Thymus (tissue), 14 donors: ENCODE measurements at places on chromosomes 3 and 15.

- DNase-seq = no peak
These were observed 33.2 kb upstream of the ZDHHC23 start for GRCh38 chr3:113914646-113915045.

DNA sequence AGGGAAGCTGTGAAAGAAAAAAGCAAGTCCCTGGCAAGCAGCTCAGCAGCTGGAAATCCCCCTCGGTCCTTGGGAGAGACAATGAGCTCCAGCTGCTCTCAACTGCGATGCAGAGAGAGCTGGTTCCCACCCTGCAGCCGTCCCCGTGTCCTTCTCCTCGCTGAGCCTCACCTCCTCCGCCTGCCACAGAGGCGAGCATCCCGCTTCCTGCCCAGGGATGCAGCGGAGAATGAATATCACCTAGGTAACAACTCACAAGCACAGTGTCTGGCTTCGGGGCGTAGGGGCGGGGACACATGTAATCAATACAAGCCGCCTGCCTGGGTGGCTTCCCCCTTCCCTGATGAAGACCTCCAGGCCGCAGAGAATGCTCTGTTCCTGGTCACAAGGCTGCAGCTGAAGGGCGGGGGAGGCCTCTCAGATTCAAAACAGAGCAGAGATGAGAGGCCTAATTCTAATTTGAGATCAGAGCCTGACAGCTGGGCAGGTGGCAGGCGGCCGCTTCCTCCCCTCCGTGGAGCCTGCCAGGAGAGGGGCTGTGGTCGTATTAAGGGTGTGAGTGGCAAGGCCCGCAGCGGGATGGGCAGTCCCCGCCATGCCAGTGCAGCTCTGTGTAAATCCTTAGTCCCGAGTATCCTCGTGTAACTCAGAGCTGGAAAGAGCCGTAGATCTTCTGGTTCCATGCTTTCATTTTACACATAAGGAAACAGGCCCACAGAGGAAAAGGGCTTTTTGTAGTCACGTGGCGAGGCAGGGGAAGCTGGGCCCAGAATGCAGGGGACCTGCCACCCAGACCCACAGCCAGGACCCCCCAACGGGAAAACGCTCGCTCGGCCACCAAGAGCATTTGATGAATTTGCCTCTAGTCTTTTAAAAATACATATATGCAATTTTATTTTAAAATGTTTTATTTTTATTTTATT lies 24.3 kb downstream of the ZDHHC19 start:
- DNase-seq = peak; percentile 35

DNA sequence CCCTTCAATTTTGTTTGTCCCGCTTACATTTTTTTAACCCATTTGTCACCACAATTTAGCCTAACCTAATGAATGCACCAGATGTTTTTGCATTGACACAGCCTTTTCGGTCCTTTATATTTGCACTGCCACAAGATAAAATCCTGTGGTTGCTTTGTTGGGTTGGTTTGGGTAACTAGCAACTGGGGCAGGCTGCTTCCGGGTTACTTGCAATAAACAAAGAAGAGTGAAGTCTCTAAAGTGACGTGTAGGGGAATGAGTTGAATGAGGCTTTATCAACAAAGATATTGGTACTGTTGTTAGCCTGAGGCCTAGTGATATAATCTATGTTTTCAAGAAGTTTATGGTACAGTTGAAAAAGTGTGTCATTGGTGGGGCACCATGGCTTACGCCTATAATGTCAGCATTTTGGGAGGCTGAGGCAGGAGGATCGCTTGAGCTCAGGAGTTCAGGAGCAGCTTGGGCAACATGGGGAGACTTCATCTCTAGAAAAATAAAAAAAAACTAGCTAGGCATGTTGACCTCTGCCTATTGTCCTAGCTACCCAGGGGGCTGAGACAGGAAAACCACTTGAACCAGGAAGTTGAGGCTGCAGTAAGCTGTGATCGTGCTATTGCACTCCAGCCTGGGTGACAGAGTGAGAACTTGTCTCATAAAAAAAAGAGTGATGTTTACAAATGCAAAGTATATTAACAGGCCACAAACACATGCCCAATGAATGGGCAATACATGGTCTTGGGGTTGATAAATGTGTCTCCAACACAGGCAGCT lies 121.8 kb downstream of the OXSM start:
- peak; percentile 70 for DNase-seq

- DNase-seq = no peak
These were observed 43.5 kb downstream of the ARRDC4 start for GRCh38 chr15:98003996-98004395.

DNA sequence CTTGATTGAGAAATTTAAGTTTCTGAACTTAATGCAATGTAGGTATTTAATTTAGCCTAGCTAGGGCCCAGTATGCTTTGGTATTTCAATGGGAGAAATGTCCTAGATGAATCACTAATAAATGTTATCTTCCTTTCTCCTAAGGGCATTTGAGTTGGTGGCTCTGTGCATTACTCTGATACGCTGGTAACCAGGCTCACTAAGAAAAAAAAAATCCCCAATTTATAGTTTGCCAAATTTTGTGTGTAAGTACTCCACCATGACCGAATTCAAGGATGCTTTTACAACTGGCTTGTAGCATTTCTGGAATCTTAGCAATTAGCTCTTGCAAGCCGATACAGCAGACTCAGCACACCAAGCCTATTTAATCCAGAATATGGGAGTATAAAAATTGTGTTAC lies 94.6 kb upstream of the LPP start:
- DNase-seq = no peak

DNA sequence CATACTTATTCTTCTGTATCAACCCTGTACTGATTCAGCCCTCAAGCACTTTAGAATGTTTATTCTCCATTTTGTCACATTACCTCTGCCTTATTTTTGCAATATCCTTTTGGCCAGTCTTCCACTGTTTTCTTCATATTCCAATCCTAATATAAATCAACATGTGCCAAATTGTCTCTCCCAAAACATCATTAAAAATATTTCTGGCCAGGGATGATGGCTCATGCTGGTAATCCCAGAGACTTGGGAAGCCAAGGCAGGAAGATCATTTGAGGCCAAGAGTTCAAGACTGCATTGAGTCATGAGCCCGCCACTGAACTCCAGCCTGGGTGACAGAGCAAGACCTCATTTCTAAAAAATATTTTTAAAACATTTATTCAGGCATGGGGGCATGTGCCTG lies 641.4 kb upstream of the CBLB start:
- DNase-seq = no peak

DNA sequence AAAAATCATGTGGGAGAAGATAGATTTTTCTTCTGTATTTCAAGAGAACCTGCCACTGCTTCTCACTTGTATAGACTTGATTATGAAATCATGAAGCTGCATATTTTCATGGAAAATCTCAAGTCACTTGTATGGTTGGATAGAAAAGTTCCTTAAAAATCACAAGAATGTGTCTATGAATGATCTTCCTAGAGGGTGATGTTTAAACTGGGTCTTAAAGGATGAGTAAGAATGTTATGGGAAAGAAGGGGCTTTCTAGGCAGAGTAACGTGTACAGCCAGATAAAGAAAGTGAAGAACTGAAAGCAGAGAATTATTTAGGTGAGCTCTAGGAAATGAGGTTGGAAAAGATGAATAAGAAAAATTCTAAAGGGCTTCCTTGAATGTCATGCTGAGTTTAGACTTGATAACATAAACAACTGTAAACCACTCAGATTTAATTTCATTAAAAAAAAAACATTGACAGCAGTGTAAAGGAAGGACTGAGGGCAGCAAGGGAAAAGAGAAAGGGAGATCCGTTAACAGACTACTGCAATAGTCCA lies 5.0 kb downstream of the CD47 start:
- DNase-seq = no peak

GRCh38 chr3:137304313-137305056 lies 346.7 kb downstream of the IL20RB start:
- DNase-seq = no peak

DNA sequence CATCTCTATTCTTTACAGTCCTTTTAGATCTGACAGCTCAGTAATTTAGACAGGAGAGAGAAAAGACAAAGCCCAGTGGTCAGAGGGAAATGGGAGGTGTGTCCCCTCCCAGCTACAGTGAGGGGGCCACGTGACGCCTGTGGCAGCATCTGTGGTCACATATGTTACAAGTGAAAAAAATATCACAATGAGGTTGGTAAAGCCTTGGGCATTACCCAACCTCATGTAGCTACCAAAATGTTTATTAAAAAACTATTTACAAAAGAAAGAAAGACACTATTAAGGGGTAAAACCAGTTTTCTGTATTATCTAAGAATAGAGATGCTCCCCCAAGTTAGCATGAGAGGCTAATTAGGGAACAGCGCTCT lies 42.9 kb upstream of the PLCL2 start:
- DNase-seq = no peak

DNA sequence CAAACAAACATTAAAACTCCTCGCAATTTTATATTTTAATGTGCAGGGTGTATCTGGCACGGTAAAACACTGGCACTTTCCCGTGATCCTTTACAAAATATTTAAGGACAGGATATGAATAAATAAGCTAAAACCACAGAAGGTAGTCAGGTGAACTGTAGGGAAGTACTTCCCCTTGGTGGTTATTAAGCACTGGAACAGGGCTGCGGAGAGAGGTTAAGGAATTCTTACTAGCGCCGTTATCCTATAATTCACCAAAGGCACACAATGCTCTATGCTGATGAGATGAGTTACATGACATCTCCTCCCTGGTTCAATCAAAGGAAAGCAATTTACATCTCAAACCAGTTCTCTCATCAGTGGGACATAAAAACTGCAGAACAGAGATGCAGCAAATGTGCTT lies 289.8 kb downstream of the ZBTB20 start:
- no peak for DNase-seq

DNA sequence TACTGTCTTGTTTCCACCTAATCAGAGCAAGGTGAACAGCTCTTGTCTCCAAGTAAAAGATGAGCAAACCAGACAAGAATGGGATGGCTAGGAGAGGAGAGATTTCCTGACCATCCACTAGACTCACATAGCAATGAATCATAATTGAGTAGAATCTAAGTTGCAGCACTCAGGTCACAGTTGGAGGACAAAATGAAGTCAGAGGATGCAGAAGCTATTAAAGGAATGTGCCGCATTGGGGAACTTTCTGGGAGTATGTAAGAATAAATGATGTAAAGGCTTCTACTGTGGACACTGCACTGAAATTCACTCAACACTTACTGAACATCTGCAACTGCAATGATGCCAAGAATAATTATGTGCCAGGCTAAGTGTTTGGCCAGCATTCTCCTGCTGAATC lies 217.4 kb upstream of the WNT5A start:
- no peak for DNase-seq

DNA sequence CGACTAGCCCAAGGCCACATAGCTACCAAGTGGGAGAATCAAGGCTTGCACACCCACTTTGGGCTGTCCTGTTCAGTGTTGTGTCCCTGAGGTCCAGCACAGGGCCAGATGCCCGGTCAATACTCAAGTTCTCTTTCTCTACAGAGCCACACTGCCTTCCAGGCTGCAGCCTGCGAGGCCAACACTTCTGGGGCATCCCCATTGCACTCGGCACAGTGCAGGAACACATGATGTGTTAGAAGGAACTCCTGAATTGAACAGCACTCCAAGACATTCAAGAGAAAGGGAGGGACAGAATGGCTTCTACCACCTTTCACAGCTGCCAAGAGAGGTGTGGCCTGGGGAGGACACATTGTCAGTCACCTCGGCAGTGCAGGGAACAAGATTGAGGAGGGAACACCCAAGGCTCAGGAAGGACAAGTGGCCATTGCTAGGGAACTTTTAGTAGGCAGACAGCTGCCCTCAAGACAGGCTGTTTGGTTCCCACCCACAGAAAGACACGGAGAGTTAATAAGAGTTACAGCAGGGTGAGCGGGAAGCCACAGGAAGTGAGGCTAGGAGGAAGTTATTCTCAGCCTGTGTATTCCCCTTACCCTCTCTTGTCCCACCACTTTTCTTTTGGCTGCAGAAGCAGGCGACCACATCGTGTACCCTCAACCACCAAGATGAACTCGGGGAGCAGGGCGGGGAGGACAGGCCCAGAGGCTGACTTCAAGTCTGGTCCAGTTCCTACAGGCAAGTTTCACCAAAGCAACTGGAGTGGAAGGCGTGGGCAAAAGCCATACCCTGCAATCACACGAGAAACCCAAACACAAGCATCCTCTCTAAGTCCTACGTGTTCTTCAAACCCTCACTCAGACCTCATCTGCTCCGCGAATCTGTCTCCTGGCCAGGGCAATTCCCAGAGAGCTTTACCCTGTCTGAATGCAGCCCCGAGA lies 69.4 kb downstream of the SRGAP3 start:
- no peak for DNase-seq

DNA sequence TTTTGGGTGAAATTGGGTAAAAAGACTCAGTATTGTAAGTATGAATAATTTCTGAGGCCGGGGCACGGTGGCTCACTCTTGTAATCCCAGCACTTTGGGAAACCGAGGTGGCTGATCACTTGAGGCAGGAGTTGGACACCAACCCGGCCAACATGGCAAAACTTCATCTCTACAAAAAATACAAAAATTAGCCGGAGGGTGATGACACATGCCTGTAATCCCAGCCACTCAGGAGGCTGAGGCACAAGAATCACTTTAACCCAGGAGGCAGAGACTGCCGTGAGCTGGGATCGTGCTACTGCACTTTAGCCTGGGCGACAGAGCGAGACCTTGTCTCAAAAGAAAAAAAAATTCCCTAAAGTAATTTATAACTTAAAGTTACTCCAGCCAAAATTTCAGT lies 162.2 kb downstream of the APBA2 start:
- no peak for DNase-seq

- no peak for DNase-seq
These were observed 113.3 kb downstream of the RYR3 start for GRCh38 chr15:33424025-33424424.

DNA sequence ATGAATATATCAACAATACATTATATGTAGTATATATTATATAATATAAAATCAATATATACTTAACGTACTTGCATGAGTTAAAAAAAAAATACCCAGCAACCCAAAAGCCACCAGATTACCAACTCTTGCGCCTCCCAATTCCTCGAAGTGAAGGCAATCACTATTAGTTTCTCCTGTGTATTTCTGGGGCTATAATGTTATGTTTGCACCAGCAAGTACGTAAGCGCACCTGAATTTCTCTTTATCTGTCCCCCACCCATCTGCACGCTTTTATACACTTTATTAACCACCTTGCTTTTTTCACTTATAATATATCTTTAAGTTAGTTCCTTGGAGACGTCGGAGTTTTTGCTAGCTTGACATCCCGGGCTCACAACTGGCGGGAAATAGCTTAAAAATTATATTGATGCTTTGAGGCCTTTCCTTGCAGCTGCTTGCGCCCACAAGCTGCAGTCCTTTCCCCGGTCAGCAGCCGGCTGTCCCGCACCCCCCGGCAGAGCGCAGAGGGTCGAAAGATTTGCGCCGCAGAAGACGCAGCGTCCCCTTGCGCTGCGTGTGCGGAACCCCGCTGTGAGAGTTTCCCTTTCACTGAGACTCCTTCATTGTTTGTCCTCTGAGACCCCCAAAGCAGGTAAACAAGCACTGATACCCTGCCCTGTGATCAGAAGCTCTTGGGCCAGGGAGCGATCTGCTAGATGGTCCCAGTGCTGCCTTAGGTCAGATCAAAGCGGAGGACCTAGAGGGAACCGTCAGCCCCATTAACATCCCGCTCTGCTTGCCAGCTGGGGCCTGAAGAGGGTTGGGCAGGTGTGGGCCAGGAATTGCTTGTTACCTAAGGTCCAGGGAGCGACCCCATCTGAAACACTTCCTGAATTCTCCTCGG lies 8.9 kb upstream of the EOMES start:
- no peak for DNase-seq

GRCh38 chr3:196517162-196517800 lies 2.1 kb upstream of the SMCO1 start:
- DNase-seq = no peak

GRCh38 chr3:25679166-25679565 lies 14.5 kb upstream of the TOP2B start:
- no peak for DNase-seq

GRCh38 chr3:56813653-56813960 lies 11.9 kb upstream of the ARHGEF3 start:
- no peak for DNase-seq
